ENCODE measurements at places on chromosomes 16 and 17. TPM values are rescaled to one million over a fixed set of nuclear protein-coding genes. Genes with fewer than 3 reads are reported as not detected.

The GPR139 gene
- not detected for total RNA-seq

- DNase-seq: no peak
Measured at GRCh38 chr16:31714903-31715504, 158.6 kb upstream of the ZNF267 start.

The KRT9 gene
- total RNA-seq: not detected

DNA sequence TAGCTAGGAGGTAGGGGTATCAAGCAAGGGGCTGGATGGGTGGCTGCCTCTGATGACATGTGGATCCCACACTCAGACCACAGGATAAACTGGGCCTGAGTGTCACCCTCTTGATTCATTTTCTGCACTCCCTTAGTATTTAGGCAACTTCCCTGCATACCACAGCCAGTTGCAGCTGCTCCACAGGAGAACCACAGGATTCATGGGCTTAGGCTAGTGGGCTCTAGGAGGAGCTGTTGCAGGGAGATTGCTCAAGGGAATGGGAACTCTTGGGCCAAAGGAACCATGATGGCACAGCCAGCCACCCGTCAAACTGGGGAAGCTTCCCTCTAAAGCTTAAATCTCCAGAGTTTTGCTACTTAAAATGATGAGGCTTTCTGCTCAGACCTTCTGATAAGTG, 269.7 kb upstream of the ASIC2 start:
- DNase-seq: peak; percentile 73

The ACOX1 gene
- 28.6 TPM for total RNA-seq

DNA sequence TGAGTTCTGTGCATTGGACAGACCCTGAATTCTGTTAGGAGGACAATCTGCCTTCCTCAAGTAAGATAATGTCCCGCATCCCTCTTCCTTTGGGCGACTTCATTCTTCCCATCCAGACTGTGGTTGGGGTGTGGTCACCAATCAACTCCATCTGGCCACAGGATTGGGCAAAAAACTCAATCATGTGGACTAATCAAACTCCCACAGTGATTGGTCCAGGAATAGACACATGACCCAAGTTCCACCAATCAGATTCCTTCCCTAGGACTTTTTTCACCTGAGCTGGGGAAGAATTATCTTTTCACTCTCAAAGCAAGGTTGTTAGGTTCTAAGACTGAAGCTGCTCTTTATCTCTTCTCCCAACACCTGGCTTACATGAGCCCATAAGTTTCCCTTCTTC, 13.2 kb upstream of the NKD1 start:
- peak; percentile 21 for DNase-seq

The NMRAL1 gene
- 71.0 TPM for total RNA-seq

The AGRP gene
- total RNA-seq: not detected

DNA sequence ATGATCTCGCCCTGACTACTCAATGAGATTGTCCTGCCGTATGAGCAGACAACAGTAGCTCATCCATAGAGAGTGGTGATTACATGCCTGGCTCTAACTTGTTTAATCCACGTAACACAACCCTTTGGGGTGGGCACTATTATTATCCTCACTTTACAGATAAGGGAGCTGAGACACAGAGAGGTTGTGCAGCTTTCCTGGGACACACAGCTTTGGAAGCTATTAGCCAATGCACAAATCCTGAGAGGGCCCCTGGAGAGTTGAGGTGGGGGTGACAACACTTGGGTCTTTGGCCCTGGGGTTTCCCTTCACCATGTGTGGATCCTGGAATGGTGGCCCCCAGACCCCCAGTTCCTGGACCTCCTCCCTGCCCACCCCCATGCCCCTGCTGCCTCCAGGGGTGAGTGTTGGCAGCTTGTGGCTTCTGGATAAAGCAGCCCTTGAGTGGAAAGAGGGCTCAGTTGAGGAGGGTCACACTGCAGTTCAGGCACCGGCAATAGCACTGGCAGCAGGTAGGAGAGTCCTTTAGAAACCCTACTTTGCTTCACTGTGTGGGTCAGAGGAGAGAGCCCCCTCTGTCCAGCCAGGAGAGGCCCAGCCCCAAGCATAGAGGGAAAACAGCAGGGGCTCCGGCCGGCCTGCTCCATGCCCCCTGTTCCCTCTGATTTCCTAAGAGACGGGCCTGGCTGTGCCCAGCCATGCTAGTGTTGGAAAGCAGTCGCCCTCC, 230.7 kb downstream of the KATNIP start:
- no peak for DNase-seq

Data from endodermal cell (in vitro differentiated cells).